ENCODE measurements at places on chromosomes 1 and 21. TPM values are rescaled to one million over a fixed set of nuclear protein-coding genes. Genes with fewer than 3 reads are reported as not detected.

Gene POU2F1
- 5.5 TPM for polyA plus RNA-seq

GRCh38 chr21:44071359-44072104 lies 35.7 kb upstream of the PWP2 start:
- DNase-seq = no peak

Gene OR2G2
- polyA plus RNA-seq = not detected

GRCh38 chr1:240294566-240294965 lies 202.9 kb downstream of the FMN2 start:
- no peak for DNase-seq

Gene ADORA3
- 0.40 TPM for polyA plus RNA-seq

Gene CHI3L2
- polyA plus RNA-seq = 0.30 TPM

DNA sequence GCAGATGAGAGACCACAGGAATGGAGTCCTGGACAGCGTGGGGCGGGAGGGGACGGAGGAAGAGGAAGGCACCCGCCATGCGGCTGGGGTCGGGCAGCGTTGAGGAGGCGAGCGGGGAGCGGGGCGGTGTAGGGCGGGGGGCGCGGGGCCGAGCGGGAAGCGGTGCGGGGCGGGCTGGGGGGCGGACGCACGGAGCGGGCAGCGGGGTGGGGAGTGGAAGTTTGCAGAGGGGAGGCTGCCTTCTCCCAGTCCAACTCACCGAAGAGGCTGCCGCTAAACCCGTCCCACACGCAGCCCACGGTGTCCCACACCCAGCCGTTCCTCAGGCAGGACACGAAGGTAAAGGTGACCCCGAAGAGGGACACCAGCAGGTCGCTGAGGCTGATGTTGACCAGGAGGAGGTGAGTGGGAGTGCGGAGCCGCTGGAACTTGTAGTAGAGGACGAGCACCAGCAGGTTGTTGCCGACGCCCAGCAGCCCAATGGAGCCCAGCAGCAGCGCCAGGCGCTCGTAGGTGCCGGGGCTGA lies 483 bp downstream of the CHML start:
- no peak for DNase-seq

Gene SLC45A1
- polyA plus RNA-seq = 0.52 TPM

- DNase-seq = no peak
These were observed 166.9 kb upstream of the SYT6 start for GRCh38 chr1:114320586-114320985.

DNA sequence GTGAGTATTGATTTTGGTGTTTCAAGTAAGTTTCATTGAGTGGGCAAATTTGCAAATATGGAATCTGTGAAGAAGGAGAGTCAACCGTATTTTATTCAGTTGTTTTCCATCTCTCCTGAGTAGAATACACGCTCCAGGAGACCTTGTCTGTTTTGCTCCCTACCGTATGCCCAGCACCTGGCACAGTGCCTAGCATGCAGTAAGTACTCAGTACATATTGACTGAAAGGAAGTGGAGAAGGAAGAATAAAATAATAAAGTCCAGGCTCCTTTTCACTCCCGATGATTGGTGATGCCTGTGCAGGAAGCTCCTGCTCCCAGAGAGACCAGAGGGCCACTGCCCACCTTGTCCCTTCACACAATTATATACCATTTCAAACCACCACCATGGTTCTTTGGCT lies 59.4 kb upstream of the NEK2 start:
- no peak for DNase-seq

Gene HORMAD1
- polyA plus RNA-seq = 0.11 TPM

Gene NEGR1
- polyA plus RNA-seq = 16.6 TPM

- DNase-seq = no peak
These were observed 499.4 kb downstream of the NPHP4 start for GRCh38 chr1:5492846-5493245.

Gene OR10J1
- not detected for polyA plus RNA-seq

DNA sequence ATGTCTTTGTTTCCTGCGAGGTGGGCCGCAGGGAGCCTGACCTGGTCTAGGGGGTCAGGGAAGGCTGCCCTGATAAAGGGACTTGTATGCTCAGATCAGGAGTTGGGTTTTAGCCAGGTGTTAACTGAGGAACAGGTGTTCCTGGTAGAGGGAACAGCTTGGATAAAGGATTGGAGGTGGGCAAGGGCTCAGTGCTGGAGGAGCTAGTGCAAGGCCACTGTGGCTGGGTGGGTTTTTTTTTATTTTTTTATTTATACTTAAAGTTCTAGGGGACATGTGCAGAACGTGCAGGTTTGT lies 31.1 kb downstream of the A3GALT2 start:
- no peak for DNase-seq

- no peak for DNase-seq
These were observed 653.9 kb upstream of the NEGR1 start for GRCh38 chr1:72936151-72936740.

GRCh38 chr1:199691540-199691939 lies 336.0 kb upstream of the NR5A2 start:
- DNase-seq = no peak

- no peak for DNase-seq
These were observed 55.6 kb downstream of the PTPRF start for GRCh38 chr1:43586136-43586731.

- DNase-seq = no peak
These were observed 23.8 kb downstream of the HSD11B1 start for GRCh38 chr1:209728466-209728865.

Gene UBE2U
- polyA plus RNA-seq = not detected

GRCh38 chr1:2778220-2778592 lies 23.3 kb downstream of the TTC34 start:
- DNase-seq = no peak

DNA sequence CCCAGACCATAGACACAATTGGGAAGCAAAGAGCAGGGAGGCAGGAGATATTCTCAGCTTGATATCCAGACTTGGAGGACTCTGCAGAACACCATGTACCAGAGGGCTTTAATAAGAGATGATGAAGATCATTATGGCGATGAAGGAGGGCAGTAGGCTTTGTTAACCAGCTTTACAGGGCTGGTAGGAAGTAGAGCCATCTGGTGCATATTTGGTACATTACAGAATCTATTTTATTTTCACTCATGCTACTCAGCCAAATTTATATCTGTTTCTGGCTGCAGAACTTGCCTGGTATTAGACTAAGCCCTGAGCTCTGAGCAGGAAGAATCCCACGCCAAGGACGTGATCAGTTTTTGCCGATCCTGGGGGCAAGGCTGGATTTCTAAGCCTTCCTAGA lies 61.8 kb upstream of the SYT6 start:
- no peak for DNase-seq

Gene CYYR1
- 12.0 TPM for polyA plus RNA-seq

GRCh38 chr1:69172003-69173000 lies 395.4 kb upstream of the LRRC7 start:
- DNase-seq = no peak

DNA sequence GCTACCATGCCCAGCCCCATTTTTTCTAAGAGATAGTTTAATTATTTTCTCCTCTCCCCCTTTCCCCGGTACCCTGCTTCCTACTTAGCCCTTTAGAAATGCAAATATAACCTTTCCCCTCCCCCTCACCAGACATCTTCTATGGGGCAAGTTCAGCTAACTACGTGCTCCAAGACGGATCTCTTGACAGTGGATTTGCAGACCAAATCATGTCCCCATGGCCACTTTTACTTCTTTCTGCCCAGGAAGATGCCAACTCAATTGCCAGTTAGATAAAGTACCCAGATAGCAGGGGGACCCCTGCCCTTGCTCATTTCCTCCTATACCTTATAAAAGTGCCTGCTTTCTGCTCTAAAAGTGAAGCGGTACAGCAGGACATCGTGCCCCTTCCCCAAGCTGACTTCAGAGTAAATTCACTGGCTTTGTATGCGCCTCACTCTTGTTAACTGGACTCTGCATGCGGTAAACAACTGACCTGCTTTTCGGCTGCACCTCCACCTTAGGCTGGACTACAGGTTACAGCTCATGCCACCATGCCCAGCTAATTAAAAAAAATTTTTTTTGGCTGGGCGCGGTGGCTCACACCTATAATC lies 7.4 kb downstream of the DNAJC11 start:
- DNase-seq = no peak

Gene LCE2A
- not detected for polyA plus RNA-seq

Gene RAB3B
- polyA plus RNA-seq = 0.15 TPM

- DNase-seq = no peak
These were observed 145.2 kb upstream of the ETS2 start for GRCh38 chr21:38660333-38661196.

DNA sequence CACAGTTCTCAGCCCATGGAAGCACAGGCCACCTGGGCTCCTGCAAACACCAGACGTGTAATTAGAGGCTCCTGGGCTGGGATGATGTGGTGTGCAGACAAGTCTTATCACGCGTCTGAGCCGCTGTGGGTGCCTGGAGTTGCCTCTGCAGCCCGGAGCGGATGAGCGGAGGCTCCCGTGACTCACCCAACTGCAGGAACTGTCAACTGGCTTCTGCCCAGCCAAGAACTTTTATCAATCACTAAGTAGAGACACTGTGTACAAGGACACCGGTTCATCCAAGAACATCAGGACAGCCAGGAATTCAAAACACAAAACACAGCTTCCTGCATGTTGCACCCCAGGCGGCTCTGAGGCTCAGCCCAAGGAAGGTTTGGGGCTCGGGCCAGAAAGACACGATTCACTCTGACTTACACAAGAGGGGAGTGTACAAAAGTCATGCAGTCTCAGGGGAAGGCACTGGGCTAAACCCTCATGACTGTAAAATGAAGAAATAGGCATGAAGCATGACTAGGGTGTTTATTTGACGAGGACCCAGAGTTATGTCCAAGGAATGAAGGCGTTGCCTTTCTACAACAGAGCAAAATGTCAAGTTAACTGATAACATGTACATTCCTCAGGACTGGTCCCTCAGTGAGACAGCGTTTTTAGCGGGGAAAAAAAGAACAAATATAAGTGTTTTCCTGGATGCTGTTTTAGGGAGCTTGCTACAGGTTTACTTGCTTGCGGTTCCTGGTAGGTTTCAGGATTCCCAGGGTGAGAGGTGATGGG lies 21.1 kb downstream of the ERRFI1 start:
- DNase-seq = peak; percentile 38

DNA sequence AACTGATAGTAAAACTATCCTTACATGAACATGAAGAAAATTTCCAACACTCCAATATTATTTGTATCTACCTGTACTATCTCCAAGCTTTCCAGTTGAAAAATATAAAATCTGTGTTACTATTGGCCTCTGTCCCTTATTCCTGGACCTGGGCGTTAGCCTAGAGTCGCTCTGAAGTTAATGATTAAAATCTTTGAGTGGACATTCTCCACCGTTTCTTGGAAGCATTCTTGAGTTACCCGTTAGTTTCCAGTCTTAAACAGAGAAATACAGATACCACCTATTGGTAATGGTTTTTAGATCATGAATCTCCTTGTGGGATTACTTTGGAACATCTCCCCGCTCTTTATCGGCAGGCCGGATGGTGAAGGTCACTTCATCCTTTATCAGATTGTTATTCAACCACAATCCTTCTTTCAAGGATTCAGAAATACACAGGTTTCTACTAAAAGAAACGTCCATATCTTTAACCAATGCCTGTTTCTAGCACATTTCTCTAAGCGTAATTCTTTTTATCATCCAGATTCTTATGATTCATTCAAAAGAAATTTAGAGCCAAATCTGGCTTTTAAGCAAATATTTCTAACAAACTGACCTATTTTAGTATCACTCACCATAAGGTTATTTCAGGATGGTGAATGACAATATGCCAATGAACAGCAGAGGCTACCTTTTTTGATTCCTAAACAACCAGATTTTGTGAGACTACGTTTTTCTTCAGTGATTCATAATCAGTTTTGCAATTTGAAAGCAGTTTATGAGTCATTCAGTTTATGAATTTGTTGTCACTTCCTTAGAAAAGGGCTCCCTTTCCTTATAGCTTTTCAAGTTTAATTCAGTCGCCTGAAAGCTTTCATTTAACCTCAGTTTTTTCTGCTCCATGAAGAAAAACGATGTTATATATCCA lies 70.2 kb upstream of the ERRFI1 start:
- no peak for DNase-seq

- no peak for DNase-seq
These were observed 78.7 kb downstream of the ACTL8 start for GRCh38 chr1:17833661-17834501.

Gene URB2
- polyA plus RNA-seq = 6.2 TPM

DNA sequence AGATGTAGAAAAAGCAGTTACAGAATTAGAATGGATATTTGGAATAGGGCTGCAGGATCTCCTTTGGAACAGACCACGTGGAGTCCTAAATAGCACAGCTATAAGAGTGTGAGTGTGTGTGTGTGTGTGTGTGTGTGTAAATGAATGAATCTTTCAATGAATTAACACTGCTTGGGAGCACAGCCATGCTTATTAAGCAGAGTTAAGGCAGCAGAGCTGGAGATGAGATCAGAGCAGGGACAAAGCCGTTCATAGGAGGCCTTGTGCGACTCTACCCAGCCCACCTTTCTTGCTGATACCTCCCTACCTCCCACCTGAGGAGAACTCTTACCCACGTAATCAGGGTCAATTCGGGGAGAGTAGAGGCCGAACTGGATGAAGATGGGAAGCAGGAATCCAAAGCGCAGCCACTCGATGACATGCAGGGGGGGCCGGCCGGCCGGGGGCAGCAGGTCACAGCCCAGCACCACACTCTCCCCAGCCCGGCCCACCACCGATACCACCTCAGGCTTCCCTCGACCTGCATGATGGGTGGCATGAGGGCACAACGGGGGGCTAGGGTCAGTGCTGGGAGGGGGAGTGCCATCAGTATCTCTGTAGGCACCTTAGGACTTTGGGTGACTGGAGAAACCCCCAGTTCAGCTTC lies 2.7 kb downstream of the IGSF9 start:
- no peak for DNase-seq

Gene GJC2
- 0.48 TPM for polyA plus RNA-seq

DNA sequence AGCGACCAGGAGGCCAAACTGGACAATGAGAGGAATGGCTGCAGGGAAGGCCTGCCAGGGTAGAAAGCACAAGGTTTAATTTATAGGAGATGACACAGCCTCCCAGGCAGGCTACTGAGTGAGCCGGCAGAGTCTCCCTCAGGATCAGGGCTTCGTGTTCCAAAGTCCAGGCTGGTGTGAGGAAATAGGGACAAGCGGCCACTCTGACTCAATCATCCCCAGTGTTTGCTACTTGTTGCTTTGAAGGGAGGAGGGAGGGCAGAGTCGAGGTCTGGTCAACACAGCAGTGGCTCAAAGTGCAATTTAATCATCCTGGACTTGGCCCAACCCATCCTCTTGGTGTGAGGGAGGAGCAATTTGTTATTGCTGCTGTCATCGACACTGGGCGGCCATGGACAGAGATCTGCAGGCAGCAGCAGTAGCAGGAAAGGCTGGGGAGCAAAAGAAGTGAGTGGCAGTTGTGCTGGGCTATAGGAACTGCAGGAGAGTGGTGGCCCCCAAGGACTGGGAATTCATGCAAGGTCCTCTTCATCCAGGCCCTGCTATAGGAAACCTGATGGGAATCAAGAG lies 27.5 kb downstream of the TBX15 start:
- DNase-seq = no peak

Gene SPRR1A
- polyA plus RNA-seq = not detected

Data from forelimb muscle (tissue), 1 donor.